ENCODE measurements at places on chromosomes 1 and 21.

DNA sequence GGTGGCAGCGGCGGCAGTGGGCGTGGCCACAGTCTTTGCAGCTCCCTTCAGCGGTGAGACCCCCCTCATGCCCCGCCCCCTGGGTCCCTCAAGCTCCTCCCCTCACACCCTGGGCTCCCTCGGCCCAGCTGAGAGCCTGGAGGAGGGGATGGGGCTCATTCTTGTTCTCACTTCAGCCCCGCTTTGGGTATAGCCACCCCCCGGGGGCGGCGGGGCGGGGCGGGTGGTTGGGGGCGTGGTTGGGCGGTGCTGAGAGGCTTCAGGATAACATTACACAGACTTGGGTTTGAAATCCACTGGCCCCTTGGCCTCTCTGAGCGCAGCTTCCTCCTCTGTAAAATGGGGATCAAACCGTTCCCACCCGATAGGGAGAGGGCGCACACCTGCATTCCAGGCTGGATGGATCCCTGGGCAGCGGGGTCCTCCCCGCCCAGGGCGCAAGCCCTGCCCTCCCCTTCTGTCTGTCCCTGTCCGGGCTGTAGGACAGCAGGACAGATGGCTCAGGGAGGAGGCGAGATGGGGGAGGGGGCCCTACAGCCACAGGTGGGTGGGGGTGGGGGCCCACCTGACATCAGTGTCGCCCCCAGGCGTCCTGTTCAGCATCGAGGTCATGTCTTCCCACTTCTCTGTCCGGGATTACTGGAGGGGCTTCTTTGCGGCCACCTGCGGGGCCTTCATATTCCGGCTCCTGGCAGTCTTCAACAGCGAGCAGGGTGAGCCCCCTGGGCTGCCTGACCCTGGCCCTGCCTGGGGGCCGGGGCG, 5.1 kb downstream of the CLCNKA start:
- DNase-seq: no peak

DNA sequence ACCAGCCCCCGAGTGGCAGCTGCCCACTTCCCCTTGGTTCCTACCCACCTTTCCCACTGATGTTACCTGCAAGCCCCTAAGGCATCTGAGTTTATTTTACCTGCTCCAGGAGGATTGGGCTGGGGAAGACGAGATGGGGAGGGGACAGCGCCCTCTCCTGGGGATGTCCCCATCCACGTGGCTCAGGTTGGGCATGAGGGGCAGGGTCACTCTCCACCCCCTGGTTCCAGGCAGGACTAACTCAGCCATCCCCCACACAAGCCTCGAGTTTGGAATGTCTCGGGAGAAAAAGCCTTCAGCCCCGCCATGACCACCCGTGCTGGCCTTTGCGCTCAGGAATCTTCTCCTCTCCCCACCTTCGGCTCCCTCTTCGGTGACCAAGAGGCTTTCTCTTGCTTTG, 90.0 kb downstream of the ARHGEF10L start:
- DNase-seq: no peak

- no peak for DNase-seq
Measured at GRCh38 chr1:246066573-246066972, 440.5 kb downstream of the SMYD3 start.

- no peak for DNase-seq
Measured at GRCh38 chr1:39087435-39087834, 61.3 kb downstream of the NDUFS5 start.

DNA sequence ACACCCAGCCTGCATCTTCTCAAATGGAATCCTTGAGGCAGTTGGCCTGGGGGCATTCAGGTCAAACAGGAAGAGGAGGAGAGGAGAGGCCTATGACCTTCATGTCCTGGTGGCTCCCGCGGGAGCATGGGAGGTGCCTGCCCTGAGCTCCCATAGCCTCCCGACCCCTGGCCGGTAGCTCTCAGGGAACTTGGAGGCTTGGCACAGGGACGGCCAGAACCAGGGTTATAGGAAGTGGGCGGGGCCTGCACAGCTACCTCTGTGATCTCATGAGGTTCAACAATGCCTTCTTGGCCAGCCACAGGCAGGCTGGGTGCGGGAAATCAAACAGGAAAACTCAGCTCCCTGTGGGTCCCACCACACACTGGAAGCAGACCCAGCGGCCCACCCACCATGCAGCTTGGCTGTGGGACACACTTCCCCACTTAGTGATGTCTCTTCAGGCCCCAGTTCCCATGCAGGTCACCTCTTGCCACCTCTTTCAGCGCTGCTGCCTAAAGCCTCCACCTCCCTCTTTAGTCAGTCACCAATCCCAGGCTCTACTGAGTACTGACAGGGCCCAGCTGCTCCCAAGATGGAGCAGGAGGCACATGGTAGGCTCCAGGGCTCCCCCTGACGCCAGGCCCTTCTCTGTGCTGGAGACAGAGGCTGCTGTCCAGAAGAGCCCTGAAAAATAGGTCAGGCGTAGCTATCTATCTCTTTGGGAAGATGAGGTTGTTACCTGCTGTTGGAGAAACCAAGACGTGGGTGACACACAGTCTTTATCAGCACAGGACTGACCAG, at the start of gene SLFNL1:
TSS of gene SLFNL1 (minus strand) at position 200 of the 783 bp plus-strand sequence. CDS start 1,065 bp downstream, outside the sequence.
- no peak for DNase-seq

- peak; percentile 62 for DNase-seq
Measured at GRCh38 chr1:39609618-39610331, 29.7 kb downstream of the HEYL start.

GRCh38 chr1:63129184-63129583, 193.2 kb upstream of the FOXD3 start:
- no peak for DNase-seq

DNA sequence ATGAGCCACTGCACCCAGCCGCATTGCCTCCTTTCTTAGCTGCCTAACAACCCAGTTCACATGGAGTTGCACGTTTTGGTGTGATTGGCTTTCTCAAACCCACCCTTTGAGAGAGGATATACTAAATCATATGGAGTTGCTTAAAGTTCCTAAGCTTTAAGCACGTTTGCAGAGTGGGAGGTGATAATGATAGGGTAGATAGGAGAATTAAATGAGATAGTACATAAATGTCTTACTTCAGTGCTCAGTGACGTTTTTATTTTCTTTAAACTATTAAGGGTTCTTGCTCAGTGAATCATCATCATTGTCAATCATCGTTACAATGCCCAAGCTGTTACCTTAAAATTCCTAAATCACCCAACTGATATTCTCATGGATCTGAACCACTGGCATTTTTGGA, 2.9 kb upstream of the SH3D21 start:
- DNase-seq: no peak

DNA sequence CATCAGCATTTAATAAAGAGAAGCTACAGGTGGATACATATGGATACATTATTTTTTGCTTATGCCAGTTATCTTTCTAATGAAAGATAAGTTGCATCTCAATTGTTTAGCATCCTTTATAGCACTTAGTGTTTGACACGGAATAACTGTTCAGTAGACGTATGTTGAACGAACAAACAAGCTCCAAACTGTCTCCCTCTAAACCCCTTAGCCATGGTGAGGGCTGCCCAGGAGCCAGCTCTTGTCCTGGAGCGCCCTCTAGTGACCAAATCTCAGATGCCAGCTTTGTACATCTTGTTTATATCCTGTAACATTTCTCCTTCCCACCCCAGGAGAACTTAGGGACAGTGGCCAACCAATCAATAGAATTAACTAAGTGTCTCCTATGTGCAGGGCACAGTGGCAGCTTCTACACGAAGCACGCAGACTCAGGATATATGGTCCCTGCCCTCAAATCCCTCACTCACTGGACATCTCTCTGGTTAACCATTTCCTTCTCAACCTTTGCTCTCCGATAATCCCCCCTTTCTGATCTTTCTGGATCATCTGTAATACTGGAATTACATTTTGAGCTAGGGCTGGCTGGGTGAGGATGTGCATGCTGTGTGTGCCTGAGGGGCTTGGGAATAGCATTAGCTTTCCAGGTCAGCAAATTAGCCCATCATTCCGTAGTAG, 22.9 kb downstream of the KCNA10 start:
- peak; percentile 72 for DNase-seq

DNA sequence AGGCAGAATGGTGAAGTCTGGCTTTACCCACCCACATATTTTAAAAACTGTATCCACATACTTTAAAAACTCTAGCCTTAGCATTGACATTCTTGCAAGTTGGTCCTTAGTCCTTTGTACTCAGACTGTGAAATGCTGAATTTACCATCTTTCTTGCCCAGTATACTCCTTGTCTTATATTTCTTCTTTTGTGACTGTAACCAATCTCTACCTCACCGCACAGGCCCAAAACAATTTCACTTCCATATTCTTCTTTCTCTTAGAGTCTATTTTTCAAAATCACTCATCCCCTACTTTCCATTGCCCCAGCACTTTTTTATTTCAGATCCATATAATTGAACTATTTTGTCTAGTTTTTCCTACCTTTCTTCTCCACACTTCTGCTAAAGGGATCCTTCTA, 892.4 kb upstream of the B3GALT2 start:
- DNase-seq: no peak
